Upper lobe of left lung (tissue), 6 donors: ENCODE measurements at places on chromosomes 3 and 15. TPM values are rescaled to one million over a fixed set of nuclear protein-coding genes. Genes with fewer than 3 reads are reported as not detected.

DNA sequence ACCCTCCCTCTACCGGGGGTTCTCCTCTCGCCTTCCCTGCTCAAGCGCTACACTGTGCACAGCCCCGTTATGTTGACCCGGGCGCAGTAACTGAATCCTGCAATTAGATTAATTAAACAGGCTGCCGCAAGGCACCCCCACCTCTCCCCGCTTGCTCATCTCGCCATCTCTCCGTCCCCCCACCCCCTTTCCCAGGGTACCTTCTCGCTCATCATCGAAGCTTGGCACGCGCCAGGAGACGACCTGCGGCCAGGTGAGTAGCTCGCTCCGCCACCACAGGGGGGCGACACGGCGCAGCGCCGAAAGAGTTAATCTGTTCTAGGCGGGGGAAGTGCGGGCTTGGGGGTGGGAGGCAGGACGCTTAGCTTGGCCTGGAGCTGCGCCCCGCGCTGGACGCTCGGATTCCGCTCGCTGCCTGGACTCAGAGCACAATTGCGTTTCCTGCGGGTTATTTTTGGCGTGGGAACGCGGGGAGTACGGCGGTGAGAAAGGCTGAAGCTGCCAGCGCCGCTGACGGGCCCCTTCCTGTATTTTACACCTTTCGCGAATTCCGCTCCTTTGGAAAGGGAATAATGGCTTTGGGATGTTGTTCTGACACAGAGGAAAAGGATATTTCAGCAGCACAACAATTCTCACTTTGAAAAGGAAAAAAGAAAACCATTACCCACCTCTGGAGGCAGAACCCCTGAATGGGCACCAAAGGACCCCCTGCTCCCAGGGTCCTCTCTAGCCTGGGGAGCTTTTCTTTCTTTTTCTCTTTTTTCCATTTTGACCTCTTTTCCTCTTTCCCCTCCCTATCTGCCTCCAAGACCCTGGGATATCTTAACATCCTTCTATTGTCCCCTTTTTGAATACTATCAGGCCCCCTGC is 1.5 kb downstream of the DLL4 start:
- peaks cover 83% of the 10 kb centered on the region for H3K4me1 ChIP-seq
- peak overlapping the region; percentile 70 for H3K4me3 ChIP-seq
- peak; percentile 54 for DNase-seq

The SEMA6D gene
- 10.2 TPM for total RNA-seq

The CFAP91 gene
- total RNA-seq = 5.5 TPM

DNA sequence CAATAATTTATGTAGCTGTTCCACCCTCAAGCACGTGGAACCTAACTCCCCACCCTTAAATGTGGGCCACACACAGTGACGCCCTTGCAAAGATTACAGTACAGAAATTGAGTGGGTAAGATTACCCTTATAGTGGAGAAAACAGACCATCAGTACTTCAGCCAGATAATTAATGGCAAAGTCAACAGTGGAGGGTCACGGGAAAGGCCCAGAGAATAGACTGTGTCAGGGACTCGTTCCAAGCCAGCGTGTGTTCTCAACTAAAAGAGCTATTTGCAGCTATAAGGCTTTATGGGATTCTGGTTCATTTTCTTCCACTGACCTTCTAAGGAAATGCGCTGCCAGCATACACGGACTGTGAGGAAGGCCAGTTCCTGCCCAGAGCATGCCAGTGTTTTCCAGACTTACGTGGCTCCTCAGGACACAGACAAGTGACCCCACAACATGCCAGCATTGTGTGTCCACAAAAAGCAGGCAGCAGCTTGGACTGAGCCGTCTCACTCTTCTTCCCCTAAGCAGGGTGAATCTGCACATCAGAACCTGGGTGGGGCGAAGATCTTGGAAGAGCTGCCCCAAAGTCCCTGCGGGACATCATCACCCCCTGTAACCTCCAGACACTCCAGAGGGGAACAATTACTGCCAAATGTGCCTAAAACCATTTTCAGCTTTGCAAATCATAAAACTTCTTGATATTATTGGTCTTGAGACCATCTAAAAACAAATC is 428.5 kb downstream of the OCA2 start:
- no peaks in the 10 kb centered on the region for H3K27me3 ChIP-seq
- no peak overlapping the region for H3K27ac ChIP-seq
- no peaks in the 10 kb centered on the region for H3K36me3 ChIP-seq

The NGLY1 gene
- 37.2 TPM for total RNA-seq

GRCh38 chr3:60053526-60054265 is 1003.9 kb upstream of the CFAP20DC start:
- H3K4me1 ChIP-seq = no peaks in the 10 kb centered on the region
- H3K27me3 ChIP-seq = no peaks in the 10 kb centered on the region
- H3K27ac ChIP-seq = no peak overlapping the region
- DNase-seq = no peak
- no peaks in the 10 kb centered on the region for H3K36me3 ChIP-seq

The GPR27 gene
- not detected for total RNA-seq

- no peak overlapping the region for H3K27ac ChIP-seq
- DNase-seq = no peak
- no peaks in the 10 kb centered on the region for H3K27me3 ChIP-seq
- peaks cover 7% of the 10 kb centered on the region for H3K4me1 ChIP-seq
Measured at GRCh38 chr15:62913246-62913645, 129.3 kb upstream of the TPM1 start.

DNA sequence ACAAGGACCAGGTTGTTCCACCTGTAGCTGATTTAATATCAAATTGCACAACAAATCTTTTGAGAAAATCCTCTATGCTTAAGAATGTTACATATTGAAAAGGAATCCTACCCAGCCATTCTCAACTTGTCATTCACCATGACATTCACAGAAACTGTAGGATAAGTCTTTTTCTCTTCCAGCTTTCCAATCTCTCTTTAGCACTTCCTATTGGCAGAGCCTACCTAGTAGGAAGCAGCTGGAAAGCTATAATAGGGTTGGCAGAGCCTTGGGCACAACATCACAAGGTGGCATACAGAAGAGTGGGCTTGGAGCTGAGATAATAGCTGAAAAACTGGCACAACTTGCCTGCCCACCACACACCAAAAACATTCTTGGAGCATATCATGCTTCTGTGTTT is 67.3 kb upstream of the NUDT16 start:
- H3K27ac ChIP-seq = no peak overlapping the region
- no peak overlapping the region for H3K4me3 ChIP-seq
- no peaks in the 10 kb centered on the region for H3K36me3 ChIP-seq
- no peaks in the 10 kb centered on the region for H3K27me3 ChIP-seq
- no peaks in the 10 kb centered on the region for H3K4me1 ChIP-seq
- no peak for DNase-seq

The P2RY12 gene
- 3.9 TPM for total RNA-seq

DNA sequence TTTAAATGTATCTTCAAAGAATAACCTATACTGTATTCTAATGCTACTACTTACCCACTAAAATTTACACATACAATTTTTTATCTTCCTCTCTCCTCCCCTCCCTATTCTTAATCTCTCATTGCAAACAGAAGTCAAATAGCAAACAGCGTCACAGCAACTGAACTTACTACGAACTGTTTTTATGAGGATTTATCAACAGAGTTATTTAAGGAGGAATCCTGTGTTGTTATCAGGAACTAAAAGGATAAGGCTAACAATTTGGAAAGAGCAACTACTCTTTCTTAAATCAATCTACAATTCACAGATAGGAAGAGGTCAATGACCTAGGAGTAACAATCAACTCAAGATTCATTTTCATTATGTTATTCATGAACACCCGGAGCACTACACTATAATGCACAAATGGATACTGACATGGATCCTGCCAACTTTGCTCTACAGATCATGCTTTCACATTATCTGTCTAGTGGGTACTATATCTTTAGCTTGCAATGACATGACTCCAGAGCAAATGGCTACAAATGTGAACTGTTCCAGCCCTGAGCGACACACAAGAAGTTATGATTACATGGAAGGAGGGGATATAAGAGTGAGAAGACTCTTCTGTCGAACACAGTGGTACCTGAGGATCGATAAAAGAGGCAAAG is 984 bp downstream of the FGF7 start:
- peak overlapping the region; percentile 16 for H3K27ac ChIP-seq
- no peaks in the 10 kb centered on the region for H3K27me3 ChIP-seq
- H3K36me3 ChIP-seq = no peaks in the 10 kb centered on the region
- no peak for DNase-seq
- no peaks in the 10 kb centered on the region for H3K4me1 ChIP-seq

The GOLGA8J gene
- total RNA-seq = not detected

- no peaks in the 10 kb centered on the region for H3K27me3 ChIP-seq
- no peaks in the 10 kb centered on the region for H3K4me1 ChIP-seq
- no peak overlapping the region for H3K4me3 ChIP-seq
- DNase-seq = no peak
- no peak overlapping the region for H3K27ac ChIP-seq
- H3K36me3 ChIP-seq = no peaks in the 10 kb centered on the region
Measured at GRCh38 chr15:68447976-68448755, 16.2 kb upstream of the ITGA11 start.

GRCh38 chr15:59298225-59298853 is 74.3 kb downstream of the MYO1E start:
- no peak for DNase-seq
- H3K27ac ChIP-seq = no peak overlapping the region
- H3K27me3 ChIP-seq = no peaks in the 10 kb centered on the region
- H3K4me3 ChIP-seq = no peak overlapping the region

DNA sequence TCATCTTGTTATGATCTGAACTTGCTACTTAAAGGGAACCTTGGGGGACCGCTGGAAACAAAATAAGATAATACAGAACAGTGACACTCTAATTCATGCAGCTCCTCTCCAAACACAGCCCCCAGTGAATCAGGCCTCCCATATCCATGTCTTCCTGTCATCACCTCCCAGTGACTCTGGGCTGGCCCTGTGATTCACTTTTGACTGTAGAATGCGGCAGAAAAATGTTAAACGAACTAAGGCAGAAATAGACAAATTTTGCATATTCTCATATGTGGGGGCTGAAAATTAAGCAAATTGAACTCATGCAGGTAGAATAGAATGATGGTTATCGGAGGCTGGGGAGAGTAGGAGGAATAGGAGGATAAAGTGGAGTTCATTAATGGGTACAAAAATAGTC is 20.2 kb upstream of the GADL1 start:
- DNase-seq = no peak

The SIDT1 gene
- total RNA-seq = 32.5 TPM
